ENCODE measurements at places on chromosomes 7 and 10.

- DNase-seq = no peak
Observed at GRCh38 chr10:30736685-30737232, 107.2 kb upstream of the LYZL2 start.

DNA sequence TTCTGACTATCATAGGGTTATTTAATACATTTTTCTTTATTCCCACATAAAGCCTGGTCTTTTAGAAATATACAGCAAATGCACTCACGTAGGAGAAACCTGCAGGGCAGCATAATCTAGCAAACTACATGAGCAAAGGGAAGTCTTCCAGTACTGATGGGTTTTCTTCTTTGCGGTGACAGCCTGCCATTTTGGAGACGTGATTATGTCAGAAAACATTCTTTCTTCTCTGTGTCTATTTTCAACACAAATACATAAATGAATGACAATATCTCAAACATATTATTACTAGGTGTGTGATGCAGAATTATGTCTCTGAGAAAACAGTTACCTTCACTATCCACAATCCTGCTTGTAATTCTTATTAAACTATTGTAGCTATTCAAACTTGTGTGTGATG lies 425.0 kb downstream of the GPAM start:
- DNase-seq = no peak

GRCh38 chr7:30932562-30932961 lies 20.9 kb downstream of the AQP1 start:
- peak; percentile 42 for DNase-seq

DNA sequence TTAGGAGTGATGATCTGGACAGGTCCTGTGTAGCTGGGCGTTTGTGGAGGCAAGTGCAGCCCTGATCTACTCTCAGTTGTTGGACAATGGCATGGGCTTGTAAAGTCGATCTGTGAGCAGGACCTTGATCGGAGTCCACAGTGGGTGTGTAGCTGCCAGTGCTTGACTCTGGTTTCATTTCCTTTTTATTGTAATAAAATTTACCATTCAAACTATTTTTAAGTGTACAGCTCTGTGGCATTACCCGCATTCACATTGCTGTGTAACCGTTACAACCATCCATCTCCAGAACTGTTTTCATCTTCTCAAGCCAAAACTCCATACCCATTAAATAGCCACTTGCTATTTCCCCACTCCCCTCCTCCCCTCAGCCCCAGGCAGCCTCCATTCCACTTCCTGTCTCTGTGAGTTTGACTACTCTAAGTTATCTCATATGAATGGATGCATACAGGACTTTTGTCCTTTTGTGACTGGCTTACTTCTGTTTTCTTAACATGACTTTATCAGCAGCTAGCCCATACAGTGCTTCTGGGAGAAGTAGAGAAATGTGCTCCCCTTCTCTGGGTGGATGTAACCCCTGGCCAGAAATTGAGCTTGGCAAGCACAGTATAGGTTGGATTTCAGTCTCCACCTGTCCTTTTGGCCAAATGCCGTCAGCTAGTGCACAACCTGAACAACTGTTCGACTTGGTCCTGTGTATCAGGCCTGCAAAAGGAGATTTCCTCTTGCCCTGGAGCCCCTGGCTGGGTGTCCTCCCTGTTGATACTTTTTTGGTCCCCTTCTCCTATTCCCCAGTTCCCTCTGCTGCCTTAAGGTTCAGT lies 180.0 kb downstream of the LRMDA start:
- no peak for DNase-seq

- DNase-seq = peak; percentile 2
Observed at GRCh38 chr10:47361293-47361692, 13.1 kb downstream of the RBP3 start.

DNA sequence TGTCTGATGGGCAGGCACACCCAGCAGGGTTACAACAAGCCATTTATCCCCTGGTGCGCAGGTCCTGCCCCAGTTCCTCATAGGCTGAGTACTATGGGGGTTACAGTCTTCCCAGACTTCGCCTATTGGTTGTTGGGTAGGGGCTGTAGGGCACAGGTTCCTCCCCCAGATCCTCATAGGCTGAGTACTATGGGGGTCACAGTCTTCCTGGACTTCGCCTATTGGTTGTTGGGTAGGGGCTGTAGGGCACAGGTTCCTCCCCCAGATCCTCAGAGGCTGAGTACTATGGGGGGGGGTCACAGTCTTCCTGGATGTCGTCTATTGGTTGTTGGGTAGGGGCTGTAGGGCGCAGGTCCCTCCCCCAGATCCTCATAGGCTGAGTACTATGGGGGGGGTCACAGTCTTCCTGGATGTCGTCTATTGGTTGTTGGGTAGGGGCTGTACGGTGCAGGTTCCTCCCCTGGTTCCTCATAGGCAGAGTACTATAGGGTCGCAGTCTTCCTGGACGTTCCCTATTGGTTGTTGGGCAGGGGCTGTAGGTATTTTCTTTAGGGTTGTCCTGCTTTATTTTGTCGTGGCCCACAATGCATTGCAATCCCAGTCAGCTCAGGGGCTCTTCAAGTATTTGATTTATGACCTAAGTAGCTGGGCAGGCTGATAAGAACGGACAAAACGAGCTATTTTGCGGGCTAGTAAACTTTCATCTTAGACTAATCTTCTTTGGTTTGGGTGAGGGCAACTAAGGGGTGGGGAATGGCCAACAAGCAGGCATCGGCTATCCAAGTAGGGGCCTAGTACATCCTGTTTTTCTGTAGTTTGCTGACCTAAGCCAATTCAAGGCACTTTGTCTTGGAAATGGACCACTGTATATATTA lies 3.4 kb downstream of the LRRC27 start:
- no peak for DNase-seq

- no peak for DNase-seq
Observed at GRCh38 chr7:139669106-139670061, 108.4 kb downstream of the HIPK2 start.

- DNase-seq = no peak
Observed at GRCh38 chr10:44478040-44478439, 93.1 kb upstream of the CXCL12 start.

- DNase-seq = no peak
Observed at GRCh38 chr7:131747658-131748232, 191.3 kb upstream of the PODXL start.

GRCh38 chr7:101009629-101010028 lies 10.3 kb upstream of the MUC17 start:
- no peak for DNase-seq

DNA sequence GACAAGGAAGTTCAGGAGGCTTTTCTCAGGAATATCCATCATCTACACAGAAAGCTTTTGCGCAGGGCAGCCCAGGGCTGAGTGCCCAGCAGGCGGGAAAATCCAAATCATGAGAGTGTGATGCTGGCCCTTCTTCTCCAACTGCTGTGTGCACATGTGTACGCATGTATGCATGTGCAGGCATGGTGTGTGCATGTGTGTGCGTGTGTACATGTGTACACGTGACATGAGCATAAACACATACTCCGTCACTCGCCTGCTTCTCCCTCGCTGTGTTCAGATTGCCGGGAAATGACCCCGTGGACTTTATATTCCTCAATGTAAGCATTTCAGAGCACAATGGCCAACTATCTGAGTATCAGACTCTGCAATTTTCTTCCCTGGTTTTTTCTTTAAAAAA lies 85.1 kb downstream of the PRPF18 start:
- no peak for DNase-seq

- no peak for DNase-seq
Observed at GRCh38 chr10:78513330-78513729, 479.7 kb downstream of the RPS24 start.
